ENCODE measurements at places on chromosomes 13 and 19. TPM values are rescaled to one million over a fixed set of nuclear protein-coding genes. Genes with fewer than 3 reads are reported as not detected.

GRCh38 chr13:80469853-80470381 is 129.0 kb upstream of the SPRY2 start:
- DNase-seq: no peak

GRCh38 chr19:39599116-39599515 is 3.2 kb upstream of the LGALS13 start:
- peak; percentile 36 for DNase-seq

- DNase-seq: no peak
Observed at GRCh38 chr13:49272296-49272695, 24.6 kb downstream of the CDADC1 start.

DNA sequence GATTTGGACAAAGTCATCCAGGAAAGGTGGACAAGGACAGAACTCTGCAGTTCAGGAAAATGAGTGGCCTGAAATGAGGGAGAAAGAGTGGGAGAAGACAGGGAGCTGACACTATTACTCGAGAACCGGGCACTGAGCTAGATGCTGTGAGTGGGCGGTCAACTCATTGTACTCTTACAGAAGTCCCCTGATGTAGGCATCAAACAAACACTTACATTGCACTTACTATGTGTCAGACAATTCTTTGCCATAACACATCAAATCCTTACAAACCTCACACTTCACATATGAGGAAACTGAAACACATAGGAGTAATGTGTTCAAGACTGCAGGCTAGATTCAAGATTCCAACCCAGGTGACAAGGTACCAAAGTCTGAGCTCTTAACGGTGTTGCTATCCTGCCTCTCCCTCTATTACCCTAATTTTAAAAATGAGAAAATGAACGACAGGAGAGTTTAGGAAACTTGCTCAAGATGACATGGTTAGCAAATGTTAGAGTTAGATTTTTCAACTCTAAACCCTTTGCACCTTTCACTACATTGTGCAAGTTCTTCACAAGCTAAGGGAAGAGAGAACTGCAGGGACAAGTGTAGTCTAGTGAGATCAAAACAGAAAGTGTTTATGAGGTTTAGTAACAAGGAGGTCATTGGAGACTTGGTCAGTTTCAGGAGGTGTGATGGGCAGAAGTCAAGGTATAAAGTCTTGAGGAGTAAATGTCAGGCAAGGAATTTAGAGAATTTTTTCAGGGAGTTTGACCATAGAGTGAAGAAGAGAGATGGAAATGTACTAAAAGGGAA is 4.9 kb upstream of the MEDAG start:
- DNase-seq: no peak

GRCh38 chr19:28685802-28686201 is 527.1 kb downstream of the UQCRFS1 start:
- no peak for DNase-seq

DNA sequence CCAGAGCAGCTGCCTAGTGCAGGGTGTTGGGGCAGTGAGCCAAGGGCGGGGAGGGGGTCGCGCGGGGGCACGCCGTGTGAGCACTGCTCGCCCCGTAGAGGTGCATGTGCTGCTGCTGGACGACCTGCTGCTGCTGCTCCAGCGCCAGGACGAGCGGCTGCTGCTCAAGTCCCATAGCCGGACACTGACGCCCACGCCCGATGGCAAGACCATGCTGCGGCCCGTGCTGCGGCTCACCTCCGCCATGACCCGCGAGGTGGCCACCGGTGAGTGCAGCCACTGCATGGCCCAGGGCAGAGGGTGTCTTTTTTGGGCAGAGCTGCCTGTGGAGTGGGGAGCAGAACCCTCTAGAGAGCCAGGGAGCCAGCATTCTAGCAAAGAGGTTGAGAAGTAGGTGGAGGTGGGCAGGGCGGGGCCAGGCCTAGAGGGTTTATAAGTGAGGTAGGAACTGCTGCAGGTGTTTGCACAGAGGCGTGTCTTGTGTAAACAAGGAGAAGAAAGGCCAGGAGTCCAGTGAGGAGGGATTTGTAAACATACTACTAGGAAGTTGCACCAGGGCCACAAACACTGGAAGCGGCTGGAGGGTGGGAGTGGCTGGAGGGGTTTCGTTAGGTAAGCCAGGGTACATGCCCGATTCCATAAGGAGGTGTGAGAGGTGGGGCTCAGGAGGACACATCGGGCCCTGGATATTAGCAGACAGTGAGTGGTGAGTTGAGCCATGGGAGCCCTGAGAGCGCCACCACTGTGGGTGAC is 21.3 kb downstream of the ARHGEF1 start:
- DNase-seq: peak; percentile 91

GRCh38 chr19:7628589-7629311 is 595 bp downstream of the XAB2 start:
- DNase-seq: no peak

DNA sequence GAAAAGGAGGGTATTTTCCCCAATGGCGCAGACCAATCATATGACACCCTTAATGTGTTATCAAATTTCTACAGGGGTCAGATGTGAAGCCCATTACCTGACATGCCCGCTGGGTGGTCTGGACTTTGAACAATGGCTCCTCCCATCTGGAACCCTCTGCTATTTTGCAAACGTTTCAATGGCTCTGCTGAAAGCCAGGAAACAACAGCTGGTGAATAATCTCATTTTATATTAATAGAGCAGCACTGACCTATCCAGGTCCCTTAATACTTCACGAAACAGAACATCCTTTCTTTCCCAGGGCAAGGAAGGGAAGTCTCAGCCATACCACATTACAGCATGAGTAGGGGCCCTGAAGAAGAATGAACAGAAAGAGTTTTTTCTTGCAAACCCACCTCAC is 20.3 kb upstream of the KPNA3 start:
- no peak for DNase-seq

GRCh38 chr13:69910800-69911199 is 196.8 kb upstream of the ATXN8OS start:
- no peak for DNase-seq

DNA sequence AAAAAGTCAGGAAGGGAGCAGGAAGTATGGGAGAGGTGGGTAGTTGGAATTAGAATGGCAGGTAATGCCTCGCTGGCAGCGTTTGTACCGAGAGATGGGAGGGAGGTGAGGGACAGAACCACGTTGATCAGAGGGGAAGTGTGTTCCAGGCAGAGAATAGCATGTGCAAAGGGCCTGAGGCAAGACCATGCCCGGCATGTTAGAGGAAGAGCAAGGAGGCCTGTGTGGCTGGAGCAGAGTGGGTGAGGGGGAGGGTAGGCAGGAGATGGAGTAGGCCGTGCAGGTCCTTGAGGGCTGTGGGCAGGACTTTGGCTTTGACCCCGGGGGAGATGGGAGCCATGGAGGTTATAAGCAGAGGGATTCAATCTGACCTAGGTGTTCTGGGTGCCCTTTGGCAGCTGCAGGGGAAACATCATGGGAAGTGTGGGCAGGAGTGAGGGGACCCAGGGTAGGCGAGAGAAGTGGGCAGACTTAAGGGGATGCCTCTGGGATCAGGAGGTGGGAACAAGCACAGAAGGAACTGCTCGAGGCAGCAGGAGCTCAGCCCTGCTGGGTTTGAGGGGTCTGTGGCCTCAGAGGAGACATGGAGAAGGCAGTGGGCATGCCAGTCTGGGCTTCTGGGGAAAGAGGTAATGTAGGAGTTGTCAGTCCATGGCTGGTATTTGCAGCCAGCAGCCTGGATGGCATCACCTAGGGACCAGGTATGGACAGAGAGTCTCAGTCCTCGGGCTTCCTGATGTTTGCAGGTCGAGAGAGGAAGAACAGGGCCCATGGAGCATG is 48.8 kb downstream of the CD320 start:
- DNase-seq: no peak

DNA sequence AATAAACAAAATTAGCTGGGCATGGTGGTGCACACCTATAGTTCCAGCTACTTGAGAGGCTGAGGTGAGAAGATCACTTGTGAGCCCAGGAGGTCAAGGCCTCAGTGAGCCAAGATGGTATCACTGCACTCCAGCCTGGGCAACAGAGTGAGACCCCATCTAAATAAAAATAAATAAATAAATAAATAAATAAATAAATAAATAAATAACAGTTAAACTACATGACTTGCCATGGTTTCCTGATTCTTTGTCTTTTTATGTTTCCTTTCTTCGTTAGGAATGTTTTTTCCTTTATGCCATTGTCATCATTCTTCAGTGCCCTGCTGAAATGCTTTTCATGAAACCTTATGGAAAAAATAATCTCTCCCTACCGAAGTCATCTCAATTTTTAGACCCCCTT is 35.2 kb upstream of the CXCL17 start:
- no peak for DNase-seq

DNA sequence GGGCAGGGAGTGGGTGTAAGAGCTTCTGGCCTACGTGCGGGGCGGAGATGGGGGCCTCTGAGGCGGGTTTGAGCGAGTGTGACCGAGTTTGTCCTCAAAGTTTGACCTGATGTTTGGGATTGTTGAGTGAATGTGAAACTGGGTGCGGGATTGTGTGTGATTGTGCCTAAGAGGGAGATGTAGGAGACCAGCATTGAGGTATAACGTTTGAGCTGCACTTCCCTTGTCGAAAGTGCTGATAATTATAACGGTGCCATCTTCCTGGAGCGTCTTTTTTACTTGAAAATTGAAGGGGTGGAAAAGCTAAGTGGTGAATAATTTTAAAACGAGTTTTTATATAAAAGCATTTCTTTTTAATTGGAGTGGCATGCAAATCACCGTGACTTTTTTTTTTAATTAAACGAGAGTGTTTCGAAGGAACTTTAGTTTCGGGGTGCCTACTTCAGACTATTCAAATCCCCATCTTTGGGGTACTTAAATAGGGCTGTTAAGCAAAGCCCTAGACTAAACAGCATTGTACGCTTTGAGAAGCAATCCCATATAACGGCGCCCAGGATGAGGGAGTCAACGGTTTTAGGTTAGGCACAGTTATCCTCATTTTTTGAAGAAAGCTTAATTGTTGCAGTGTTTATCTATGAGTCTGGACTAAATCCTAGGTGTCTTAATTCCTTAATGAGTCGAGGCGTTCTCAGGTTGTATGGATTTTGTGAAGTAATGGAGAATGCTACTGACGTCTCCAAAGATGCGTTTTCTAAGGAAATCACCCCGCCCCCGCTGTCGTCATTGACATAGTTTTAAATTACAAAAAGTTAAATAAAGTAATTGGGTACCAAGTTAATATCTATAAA is 594 bp downstream of the ZNF146 start:
- DNase-seq: no peak

GRCh38 chr19:37725181-37725580 is 5.6 kb upstream of the ZNF607 start:
- DNase-seq: no peak

DNA sequence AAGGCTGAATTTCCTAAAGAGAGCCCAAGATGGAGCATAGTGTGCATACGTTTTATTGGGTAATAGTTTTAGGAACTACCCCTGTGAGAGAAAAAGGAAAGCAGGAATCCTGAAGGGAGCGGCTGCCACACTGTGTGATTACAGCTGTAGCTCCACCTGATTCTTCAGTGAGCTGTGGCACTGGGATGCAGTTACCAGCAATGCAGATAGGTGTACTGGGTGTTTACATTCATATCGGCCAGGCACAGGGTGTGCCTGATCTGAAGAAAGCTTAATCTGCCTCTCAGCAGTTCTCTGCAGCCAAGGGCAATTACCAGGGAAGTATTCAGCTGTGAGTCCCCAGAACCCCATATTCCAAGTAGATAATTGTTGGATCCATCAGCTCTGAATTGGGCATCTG is 1541.8 kb downstream of the EFNB2 start:
- DNase-seq: no peak

DNA sequence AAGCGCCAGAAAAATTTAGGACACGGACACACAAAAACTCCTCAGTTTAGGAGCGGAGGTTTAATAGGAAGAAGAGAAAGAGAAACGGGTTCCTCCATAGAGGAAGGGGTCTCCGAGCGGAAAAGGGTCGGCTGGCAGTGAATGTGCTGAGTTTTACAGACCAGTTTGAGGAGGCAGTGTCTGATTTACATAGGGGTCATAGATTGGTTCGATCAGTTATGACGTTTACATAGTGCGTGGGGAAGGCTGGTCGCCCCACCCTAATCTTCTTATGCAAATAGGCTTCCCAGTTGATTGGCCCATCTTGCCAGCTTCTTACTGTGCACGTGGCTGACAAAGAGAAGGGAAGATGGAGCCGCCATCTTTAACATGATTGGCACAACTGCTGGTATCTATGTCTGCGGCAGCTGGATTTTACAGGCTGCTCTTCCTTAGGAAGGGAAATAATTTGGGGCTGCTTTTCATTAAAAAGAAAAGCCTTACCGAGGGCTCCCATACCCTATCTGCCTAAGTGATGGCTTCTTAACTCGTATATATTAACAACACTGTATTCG is 1.2 kb upstream of the ZNF225 start:
- DNase-seq: no peak

- no peak for DNase-seq
Observed at GRCh38 chr19:50836543-50837195, 3.3 kb upstream of the KLK15 start.

- no peak for DNase-seq
Observed at GRCh38 chr19:2731181-2731995, 8.4 kb downstream of the SLC39A3 start.

DNA sequence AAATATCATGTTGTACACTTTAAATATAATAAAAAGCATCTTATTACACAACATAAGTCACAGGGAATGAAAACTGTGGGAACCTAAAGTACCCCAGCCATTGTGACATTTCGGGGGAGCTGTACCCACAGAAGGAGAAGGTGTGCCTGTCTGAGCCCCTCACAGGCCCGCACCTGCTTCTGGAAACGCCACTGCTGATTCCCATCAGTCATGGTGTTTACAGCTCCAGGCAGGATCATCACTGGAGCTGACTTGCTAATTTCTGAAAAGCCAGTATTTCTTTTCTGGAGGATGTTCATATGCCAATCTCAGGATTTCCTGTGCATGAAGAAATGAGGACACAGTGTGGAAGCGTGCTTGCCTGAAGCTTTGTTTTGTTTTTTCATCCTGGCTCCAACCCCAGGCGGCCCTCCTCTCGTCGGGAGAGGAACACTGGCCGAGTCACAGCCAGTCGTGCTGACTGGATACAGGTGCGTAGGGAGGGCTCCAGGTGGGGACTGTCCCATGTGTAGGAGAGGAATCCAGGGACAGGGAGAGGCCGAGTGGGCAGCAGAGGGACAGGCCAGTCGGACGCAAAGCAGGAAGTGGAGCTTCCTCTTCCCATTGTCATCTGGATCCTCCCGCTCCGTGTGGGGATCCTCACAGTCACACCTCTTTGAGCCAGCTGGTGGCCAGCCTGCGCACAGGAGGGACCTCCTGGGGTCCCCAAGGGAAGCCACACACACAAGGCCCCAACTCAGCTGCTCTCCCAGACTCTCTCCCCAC is 4.2 kb upstream of the ATP12A start:
- no peak for DNase-seq

DNA sequence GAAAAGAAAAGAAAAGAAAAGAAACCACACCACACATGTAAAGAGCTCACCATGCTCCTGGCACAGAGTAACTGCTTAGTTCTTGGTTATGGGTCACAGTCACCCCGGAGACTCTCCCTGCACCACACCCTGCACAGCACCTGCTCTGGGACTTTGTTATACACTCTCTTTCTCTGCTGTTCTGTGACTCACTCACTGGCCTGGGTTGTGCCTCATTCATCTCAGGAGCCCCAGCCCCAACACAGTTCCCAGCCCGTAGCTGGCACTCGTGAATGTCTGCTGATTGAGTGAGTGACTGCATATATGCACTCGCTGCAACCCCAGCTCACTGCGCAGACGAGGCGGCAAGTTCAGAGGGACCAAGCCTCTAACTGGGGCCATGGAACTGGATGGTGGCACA is 22.9 kb upstream of the ZNF507 start:
- no peak for DNase-seq

The CYP4F3 gene
- total RNA-seq: 16.7 TPM

The MVB12A gene
- 41.1 TPM for total RNA-seq

The TNFRSF19 gene
- total RNA-seq: 38.3 TPM

The ARL11 gene
- total RNA-seq: not detected

The KLK4 gene
- total RNA-seq: not detected

The TMPRSS9 gene
- not detected for total RNA-seq

The ZFP30 gene
- 10.4 TPM for total RNA-seq

The ARRDC2 gene
- total RNA-seq: 15.8 TPM

The DLL3 gene
- 0.19 TPM for total RNA-seq

The GPR18 gene
- not detected for total RNA-seq

The SPRY2 gene
- 13.3 TPM for total RNA-seq
